ENCODE measurements at places on chromosomes 12 and 14. TPM values are rescaled to one million over a fixed set of nuclear protein-coding genes. Genes with fewer than 3 reads are reported as not detected.

CLEC2A gene
- not detected for total RNA-seq

MIP gene
- not detected for total RNA-seq

KRT85 gene
- total RNA-seq: not detected

GNG2 gene
- total RNA-seq: 132 TPM

AQP2 gene
- not detected for total RNA-seq

IL26 gene
- 0.21 TPM for total RNA-seq

TAS2R20 gene
- 0.21 TPM for total RNA-seq

TBC1D30 gene
- 1.7 TPM for total RNA-seq

GPR65 gene
- total RNA-seq: 17.5 TPM

CATSPERB gene
- total RNA-seq: 0.18 TPM

RNU4-1 gene
- 768 TPM for total RNA-seq

RPL10L gene
- total RNA-seq: not detected

SMIM41 gene
- total RNA-seq: not detected

DIO2 gene
- not detected for total RNA-seq

PAWR gene
- total RNA-seq: 13.4 TPM

KLHL33 gene
- 0.68 TPM for total RNA-seq

GALNT9 gene
- total RNA-seq: not detected

MYO1H gene
- not detected for total RNA-seq

TOMM20L gene
- total RNA-seq: not detected

CLEC4C gene
- total RNA-seq: not detected

OR6C68 gene
- total RNA-seq: not detected

BCL2L14 gene
- total RNA-seq: 3.8 TPM

ACSM4 gene
- not detected for total RNA-seq

RERGL gene
- not detected for total RNA-seq

KRT7 gene
- 6.5 TPM for total RNA-seq

LRRC9 gene
- 0.56 TPM for total RNA-seq

SLC25A47 gene
- total RNA-seq: not detected

GDF3 gene
- not detected for total RNA-seq

PLCZ1 gene
- total RNA-seq: not detected

CLEC4D gene
- not detected for total RNA-seq

KRT71 gene
- total RNA-seq: not detected

AVPR1A gene
- total RNA-seq: not detected

GARIN6 gene
- total RNA-seq: not detected

RAB15 gene
- 3.4 TPM for total RNA-seq

RASSF9 gene
- total RNA-seq: not detected

CCDC92 gene
- total RNA-seq: 5.0 TPM

SLC17A8 gene
- not detected for total RNA-seq

RNASE11 gene
- total RNA-seq: not detected

CCDC196 gene
- total RNA-seq: not detected

TMTC2 gene
- total RNA-seq: 1.4 TPM

EPYC gene
- total RNA-seq: not detected

GLS2 gene
- 4.7 TPM for total RNA-seq

CLEC4A gene
- total RNA-seq: 0.28 TPM

GIT2 gene
- 51.0 TPM for total RNA-seq

SMCO2 gene
- total RNA-seq: not detected

MIPOL1 gene
- not detected for total RNA-seq

MORN3 gene
- total RNA-seq: 1.9 TPM

ZDHHC22 gene
- not detected for total RNA-seq

PDE6H gene
- not detected for total RNA-seq

ATP23 gene
- total RNA-seq: 13.8 TPM

CCDC175 gene
- not detected for total RNA-seq

NFYB gene
- total RNA-seq: 32.3 TPM

RSRC2 gene
- 89.0 TPM for total RNA-seq

CCDC197 gene
- not detected for total RNA-seq

MMP17 gene
- not detected for total RNA-seq

MYF6 gene
- not detected for total RNA-seq

LRP6 gene
- total RNA-seq: 2.9 TPM

CCDC85C gene
- total RNA-seq: 8.9 TPM

BCL11B gene
- total RNA-seq: 38.9 TPM
